ENCODE measurements at places on chromosomes 3 and 15.

DNA sequence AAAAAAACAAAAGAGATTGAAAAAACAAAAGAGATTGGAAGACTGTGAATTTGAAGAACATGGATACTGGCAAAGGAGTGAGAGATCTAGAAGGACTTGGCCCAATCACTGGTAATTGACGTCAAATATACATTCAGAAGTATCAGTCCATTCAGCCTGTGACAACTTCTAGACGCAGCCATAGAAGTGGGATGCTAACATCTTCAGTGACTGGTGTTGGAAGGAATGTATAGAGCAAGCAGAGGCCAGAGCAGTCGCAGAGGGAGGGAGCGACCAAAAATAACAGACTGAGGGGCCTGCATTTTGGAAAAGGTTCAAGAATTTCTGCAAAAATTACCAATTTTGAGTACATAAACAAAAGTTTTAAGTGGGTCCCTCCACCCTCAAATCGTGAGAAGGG is 473.3 kb downstream of the CADM2 start:
- DNase-seq = no peak

GRCh38 chr15:31171731-31172130 is 70.2 kb upstream of the TRPM1 start:
- no peak for DNase-seq

DNA sequence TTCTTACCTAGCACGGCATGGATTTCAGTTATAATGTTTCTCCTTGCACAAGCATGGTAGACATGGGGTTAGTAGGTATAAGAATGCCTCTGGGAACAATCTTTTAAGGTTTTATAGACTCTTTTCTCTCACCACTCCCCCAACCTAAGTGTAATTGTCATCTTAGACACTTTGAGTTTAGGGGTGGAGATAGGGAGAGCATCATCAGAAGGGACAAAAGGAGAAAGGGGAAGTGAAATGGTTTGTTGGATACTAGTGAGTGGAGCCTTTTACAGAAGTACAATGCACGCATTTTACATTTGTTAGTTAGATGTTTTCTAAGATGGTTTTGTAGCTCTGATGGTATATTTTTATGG is 189.2 kb downstream of the TP63 start:
- no peak for DNase-seq

DNA sequence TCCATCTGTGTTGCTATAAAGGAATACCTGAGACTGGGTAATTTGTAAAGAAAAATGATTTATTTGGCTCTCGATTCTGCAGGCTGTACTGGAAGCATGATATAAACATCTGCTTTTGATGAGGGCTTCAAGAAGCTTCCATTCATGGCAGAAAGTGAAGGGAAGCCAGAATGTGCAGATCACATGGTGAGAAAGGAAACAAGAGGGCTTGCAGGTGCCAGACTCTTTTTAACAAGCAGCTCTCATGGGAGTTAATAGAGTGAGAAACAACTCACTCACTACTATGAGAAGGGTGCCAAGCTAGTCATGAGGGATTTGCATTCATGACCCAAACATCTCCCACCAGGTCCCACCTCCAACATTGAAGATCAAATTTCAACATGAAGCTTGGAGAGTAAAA is 247.2 kb downstream of the ZIC4 start:
- no peak for DNase-seq

DNA sequence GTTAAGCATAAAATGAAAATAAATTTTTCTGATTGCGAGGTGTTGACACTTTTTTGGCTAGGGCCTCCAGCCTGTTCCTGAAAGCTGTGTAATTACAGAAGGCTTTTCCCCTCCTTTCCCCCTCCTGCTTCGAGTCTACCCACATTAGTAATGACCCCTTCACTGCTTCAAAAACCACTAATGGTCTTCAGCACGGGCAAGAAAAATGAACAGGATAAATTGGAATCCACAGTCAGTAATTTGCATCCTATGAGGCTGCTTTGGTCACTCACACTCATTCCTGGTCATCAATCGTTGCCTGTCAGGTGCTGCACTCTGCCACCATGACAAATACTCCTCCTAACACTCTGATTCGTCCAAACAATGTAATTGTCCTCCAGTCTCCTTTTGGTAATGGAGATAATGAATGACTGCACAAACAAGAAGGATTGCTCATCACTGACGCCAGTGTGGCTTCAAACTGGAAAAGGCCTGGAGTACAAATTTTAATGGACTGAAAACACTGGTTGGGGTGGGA is 148.6 kb downstream of the MEIS2 start:
- DNase-seq = peak; percentile 94

GRCh38 chr3:48236531-48236930 is 4.4 kb upstream of the ZNF589 start:
- no peak for DNase-seq

- DNase-seq = no peak
Observed at GRCh38 chr3:43343815-43344214, 57.5 kb downstream of the SNRK start.

DNA sequence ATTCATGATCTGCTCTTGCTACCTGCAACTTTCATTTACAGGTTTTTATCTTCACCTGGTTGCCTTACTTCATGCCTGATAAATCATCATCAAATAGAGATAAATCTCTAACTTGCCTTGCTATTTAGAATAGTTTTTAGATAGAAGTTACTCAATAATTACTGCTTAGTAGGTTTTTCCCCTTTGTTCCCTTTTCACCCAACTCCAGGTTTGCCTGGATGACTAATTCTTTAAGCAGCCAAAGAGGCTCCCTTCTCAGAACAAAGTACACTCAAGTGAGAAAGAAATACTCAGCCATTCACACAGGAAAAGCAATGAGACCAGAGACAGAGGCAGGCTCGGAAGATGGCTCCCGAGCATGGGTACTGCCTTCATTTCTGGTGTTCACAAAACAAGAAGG is 268.1 kb upstream of the CRBN start:
- no peak for DNase-seq

DNA sequence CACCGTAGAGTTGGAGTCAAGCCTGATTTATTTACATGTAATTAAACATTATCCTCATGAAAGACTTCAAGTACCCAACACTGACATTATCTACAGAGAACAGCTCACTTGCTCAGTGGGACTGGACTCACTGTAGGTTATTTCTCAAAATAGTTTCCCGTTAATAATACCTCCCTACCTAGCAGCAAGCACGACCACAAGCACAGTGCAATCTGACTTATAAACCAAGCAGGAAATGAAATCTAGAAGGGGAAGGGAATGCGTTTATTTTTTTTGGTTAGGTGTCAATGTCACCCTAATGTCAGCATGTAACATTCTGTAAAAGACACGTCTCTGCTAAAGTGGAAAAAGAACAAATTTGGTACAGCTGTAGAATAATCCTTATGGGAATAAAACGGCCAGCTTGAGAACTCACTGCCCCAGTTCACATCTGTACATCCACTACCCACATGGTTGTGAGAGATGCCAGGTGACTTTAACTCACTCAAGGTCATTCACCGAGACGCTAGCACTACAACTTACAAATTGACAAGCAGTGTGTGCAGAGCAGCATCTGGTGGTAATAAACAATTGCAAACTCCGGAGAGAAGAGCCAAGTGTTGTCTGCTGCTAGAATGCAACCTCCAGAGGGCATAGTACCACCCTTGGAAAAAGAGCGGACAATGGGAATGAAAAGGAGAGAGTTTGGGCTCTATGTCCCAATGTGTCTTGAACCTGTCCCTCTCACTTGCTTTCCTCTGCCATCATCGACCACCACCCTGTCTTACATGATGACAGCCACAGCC is 242.5 kb downstream of the CADPS start:
- peak; percentile 5 for DNase-seq

- no peak for DNase-seq
Observed at GRCh38 chr15:72889545-72889944, 106.0 kb upstream of the ADPGK start.

GRCh38 chr3:61885414-61885813 is 324.0 kb downstream of the PTPRG start:
- DNase-seq = no peak

- DNase-seq = no peak
Observed at GRCh38 chr3:125374501-125374995, 577 bp downstream of the ZNF148 start.

DNA sequence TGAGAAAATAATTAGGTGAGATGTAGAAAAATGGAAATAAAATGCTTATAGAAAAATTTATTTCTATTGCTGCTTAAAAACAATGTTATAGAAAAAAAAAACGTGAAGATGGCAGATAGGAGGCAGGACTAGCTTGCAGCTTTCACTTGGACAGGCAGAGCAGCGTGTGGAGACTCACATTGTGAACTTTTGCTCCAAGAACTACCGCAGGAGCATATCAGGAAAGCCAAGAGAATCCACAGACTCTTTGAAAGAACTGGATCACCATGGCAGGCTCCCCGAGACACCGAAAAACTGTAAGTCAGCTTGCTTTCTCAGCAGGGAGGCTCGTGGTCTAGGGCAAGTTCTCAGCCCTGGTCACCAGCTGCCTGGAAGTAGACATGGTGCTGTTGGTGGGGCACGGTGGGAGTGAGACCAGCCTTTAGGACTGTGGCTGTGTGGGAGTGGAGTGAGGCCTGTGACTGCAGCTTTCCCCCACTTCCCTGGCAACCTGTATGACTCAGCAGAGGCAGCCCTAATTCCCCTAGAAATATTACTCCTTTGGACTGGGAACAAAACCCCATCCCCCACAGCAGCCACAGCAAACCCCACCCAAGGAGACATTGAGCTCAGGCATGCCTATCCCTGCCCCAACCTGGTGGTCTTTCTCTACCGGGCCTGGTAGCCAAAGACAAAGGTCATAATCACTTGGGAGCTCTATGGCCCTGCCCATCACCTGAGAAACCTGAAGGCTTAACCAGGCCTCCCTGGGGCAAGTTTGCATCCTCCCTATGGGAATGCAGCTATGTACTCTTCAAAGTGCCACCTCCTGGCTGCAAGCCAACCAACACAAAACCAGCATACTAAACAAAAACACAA is 22.8 kb downstream of the STRIT1 start:
- no peak for DNase-seq

DNA sequence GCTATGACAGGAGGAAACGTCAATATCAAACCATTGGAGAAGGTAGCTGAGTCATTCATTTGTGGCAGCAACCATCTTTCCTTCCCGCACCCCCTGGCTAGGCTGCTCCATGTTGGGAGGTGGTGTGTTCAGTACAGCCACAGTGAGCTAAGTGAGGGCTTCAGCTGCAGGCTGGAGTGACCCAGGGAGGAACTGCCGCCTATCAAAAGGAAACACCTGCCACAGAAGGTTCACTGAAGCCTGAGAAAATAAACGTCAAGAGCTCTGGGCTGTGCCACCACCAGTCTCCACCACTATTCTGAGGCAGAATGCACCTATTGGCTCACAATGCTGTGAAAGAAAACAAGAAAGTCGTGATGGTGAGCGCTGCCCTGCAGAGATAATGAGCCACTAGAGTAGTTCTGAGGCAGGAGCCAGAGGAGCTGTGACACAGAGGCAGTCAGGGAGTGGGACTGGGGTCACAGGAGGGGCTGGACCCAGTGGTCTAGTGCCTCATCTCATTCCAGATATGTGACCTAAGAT is 34.8 kb upstream of the CD47 start:
- DNase-seq = peak; percentile 80
